Hippocampal formation (tissue), 2 donors: ENCODE measurements at places on chromosomes 12 and 14.

GRCh38 chr14:68978172-68978911 is 760 bp downstream of the ACTN1 start:
- DNase-seq: no peak

GRCh38 chr12:87051621-87052020 is 795.4 kb upstream of the MGAT4C start:
- no peak for DNase-seq

- no peak for DNase-seq
Measured at GRCh38 chr14:100409003-100409360, 85.8 kb downstream of the SLC25A47 start.

- DNase-seq: no peak
Measured at GRCh38 chr12:53844994-53845844, 93.4 kb upstream of the HOXC13 start.

DNA sequence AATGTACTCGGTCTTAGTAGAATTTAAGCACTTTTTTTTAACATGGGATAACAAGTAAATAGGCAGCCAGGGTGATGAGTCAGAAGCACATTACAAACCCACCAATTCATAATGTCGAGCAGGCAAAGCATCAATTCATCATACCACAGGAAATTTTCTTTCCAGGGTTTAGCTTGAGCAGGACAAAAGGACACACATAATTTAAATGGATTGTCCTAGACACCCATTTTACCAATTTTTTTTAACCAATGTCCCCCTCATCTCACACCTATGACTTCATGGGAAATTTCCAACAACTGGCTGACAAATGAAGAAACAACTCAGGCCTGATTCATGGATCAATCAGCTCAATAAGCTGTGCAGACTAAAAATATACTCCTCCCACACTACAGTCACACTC is 58.8 kb upstream of the FOXG1 start:
- DNase-seq: no peak

- no peak for DNase-seq
Measured at GRCh38 chr14:99838639-99839134, 45.5 kb downstream of the EML1 start.

- no peak for DNase-seq
Measured at GRCh38 chr14:66572826-66573225, 64.9 kb downstream of the GPHN start.

- no peak for DNase-seq
Measured at GRCh38 chr12:110335481-110336045, 54.5 kb downstream of the ATP2A2 start.

- DNase-seq: no peak
Measured at GRCh38 chr14:97129639-97130038, 332.5 kb downstream of the VRK1 start.

- DNase-seq: no peak
Measured at GRCh38 chr12:28938581-28939235, 210.4 kb upstream of the FAR2 start.

GRCh38 chr12:5003025-5003666 is 40.5 kb upstream of the KCNA5 start:
- peak; percentile 63 for DNase-seq
